Stimulated activated effector memory CD8-positive, alpha-beta T cell treated with anti-CD3 and anti-CD28 coated beads, Interleukin-12 subunit alpha, Interleukin-12 subunit beta, amount 100 ng/mL, for 72 hours (primary cell): ENCODE measurements at places on chromosomes 13 and 19.

- DNase-seq, result no peak
Observed at GRCh38 chr19:17739121-17739875, 12.0 kb upstream of the FCHO1 start.

- DNase-seq, result no peak
Observed at GRCh38 chr19:9321338-9321737, 2.6 kb upstream of the ZNF559 start.

GRCh38 chr13:74696148-74696922 is 562.1 kb upstream of the KLF12 start:
- no peak for DNase-seq

DNA sequence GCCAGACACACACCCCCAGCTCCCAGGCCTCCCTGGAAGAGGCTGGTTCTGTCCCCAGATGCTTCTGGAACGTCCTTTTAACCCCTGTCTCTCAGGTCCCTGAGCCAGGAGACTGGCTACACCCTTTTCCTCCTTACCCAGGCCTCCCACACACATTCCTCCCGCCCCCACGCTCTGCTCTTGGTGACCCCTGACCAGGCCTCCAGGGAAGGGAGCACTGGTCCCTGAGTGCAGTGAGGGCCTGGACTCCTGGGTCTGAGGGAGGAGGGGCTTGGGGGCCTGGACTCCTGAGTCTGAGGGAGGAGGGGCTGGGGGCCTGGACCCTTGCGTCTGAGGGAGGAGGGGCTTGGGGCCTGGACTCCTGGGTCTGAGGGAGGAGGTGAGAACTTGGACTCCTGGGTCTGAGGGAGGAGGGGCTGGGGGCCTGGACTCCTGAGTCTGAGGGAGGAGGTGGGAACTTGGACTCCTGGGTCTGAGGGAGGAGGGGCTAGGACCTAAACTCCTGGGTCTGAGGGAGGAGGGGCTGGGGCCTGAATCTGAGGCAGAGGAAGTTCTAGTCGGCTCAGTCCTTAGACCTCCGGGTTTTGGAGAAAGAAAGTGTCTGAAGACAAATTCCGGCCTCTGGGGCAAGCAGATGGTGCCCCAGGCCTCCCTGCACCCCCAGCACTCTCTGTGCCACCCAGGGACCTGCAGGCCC is 527 bp downstream of the KLK6 start:
- DNase-seq, result no peak

GRCh38 chr19:31616031-31616430 is 266.8 kb upstream of the TSHZ3 start:
- no peak for DNase-seq

DNA sequence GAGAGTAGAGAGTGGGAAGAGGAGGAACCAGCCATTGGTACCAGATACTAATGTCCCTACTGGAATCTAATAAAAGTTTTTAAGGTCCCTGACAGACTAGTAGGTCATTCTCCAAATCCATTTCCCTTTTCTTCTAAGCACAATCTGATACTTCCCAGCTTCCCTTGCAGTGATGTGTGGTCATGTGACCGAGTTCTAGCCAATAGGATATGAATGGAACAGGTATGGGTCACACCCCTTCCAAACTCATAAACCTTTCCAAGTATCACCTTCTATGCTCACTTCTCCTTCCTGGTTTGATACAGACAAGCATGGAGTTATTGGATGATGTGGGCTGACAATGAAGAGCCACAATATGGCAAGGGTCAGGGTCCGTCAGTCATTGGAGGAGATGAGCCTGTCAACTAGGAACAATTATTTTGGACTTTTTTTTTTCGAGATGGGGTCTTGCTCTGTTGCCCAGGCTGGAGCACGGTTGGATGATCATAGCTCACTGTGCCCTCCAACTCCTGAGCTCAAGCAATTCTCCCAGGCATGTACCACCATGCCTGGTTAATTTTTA is 54.8 kb downstream of the CACNA1A start:
- no peak for DNase-seq

- no peak for DNase-seq
Observed at GRCh38 chr13:46617229-46617721, 64.3 kb downstream of the LRCH1 start.
